ENCODE measurements at places on chromosomes 16 and 17. TPM values are rescaled to one million over a fixed set of nuclear protein-coding genes. Genes with fewer than 3 reads are reported as not detected.

The PYDC1 gene
- not detected for total RNA-seq

The FNDC8 gene
- total RNA-seq, result not detected

The SLC52A1 gene
- not detected for total RNA-seq

The CRYBA1 gene
- total RNA-seq, result not detected

The KCNJ12 gene
- 10.0 TPM for total RNA-seq

Measured in PC-3 (cell line).